ENCODE measurements at places on chromosomes 12 and 14.

DNA sequence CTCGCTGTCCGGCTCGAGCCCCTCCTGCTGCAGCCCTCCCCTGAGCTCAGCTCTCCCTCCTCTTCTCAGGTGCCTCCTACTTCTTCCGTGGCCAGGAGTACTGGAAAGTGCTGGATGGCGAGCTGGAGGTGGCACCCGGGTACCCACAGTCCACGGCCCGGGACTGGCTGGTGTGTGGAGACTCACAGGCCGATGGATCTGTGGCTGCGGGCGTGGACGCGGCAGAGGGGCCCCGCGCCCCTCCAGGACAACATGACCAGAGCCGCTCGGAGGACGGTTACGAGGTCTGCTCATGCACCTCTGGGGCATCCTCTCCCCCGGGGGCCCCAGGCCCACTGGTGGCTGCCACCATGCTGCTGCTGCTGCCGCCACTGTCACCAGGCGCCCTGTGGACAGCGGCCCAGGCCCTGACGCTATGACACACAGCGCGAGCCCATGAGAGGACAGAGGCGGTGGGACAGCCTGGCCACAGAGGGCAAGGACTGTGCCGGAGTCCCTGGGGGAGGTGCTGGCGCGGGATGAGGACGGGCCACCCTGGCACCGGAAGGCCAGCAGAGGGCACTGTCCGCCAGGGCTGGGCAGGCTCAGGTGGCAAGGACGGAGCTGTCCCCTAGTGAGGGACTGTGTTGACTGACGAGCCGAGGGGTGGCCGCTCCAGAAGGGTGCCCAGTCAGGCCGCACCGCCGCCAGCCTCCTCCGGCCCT is 22.8 kb downstream of the MMP17 start:
- no peak for DNase-seq

DNA sequence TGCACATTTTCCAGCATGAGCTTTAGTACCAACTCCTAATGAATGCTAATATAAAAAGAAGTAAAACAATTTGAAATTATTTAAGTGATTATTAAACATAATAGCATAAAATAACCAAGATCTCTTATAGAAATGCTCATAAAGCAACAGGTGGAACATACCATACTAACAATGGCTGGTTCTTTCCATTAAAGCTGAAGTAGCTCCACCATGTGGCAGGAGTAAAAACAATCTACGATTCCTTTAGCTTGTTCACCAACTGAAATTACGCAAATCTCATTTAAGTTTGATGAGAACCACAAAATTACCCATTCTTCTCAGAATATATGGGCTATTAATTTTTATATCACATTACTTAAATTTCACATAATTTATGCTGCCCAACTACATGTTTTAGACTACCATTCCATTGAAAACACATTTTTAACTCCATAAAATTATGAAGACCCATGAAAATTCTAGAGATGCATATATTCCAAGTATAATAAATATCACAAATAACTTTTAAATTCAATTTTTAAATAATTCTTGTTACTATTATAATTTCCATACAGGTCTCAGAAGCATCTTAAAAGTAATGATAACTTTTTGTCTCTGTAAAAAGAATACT is 213.6 kb downstream of the DAD1 start:
- DNase-seq: no peak

DNA sequence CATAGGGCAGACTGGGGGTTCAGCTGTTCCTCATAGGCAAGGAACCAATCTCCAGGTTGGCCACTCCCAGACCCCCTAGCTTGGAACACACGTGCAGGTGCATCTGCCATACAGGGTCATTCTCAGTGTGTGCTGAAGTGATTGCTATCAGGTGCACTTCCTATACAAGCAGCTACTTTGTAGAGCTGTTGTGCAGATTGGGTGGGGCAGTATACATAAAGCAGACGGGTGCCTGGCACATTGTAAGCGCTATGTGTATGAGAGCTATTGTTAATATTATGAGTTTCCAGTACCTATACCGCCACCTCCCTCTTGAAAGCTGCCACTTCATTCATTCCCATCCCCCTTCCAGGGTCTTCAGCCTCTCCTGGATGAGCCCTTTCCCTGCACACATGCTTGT is 17.3 kb downstream of the IRF2BPL start:
- DNase-seq: no peak

DNA sequence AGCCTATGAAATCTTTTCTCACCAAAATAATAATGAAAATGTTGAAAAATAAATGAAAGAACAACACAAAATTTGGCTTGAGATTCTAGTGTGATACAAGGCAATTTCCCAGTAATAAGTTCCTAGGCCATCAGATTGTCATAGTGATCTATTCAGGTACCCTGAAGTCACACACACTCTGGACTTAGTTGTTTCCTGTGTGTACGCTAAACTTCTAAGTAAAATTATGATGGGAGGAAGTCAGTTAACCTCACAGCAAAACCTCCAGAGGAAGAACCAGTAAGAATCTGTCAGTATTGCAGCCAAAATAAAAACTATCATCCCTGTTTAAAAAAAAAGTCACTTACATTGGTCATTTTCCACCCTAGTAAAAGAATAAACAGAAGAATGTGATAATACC is 81.9 kb downstream of the DBX2 start:
- DNase-seq: no peak

- peak; percentile 96 for DNase-seq
These were observed 22.8 kb downstream of the ATF1 start for GRCh38 chr12:50786498-50787231.

DNA sequence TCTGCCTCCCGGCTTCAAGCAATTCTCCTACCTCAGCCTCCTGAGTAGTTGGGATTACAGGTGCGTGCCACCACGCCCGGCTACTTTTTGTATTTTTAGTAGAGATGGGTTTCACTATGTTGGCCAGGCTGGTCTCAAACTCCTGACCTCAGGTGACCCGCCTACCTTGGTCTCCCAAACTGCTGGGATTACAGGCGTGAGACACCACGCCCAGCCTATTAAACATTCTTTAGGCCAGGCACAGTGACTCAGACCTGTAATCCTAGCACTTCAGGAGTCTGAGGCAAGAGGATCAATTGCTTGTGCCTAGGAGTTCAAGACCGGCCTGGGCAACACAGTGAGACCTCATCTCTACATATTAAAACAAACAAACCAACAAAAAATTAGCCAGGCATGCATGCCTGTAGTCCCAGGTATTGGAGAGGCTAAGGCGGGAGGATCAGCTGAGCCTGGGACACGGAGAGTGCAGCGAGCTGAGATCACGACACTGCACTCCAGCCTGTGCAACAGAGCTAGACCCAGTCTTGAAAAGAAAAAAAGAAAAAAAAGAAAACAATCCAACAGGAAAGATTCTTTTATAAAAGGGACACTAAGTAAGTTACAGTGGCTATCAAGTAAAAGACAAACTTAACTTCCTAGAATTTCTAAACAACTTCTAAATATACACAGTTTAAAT is 70.2 kb downstream of the HECTD1 start:
- DNase-seq: no peak

DNA sequence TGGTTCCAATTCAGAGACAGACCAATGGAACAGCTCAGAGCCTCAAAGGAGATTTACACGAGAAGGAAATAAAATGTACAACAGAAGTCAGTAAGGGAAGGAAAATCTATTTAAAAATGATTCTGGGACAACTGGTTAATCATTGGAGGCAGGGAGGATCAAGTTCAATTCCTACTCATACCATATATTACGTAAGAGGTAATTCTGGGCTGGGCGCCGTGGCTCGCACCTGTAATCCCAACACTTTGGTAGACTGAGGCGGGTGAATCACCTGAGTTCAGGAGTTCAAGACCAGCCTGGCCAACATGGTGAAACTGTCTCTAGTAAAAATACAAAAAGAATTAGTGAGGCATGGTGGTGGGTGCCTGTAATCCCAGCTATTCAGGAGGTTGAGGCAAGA is 36.7 kb upstream of the PITPNM2 start:
- no peak for DNase-seq

- DNase-seq: no peak
These were observed 1541.7 kb upstream of the FLRT2 start for GRCh38 chr14:83988275-83988674.

- DNase-seq: no peak
These were observed 96.6 kb downstream of the NKX2-1 start for GRCh38 chr14:36423430-36423829.

DNA sequence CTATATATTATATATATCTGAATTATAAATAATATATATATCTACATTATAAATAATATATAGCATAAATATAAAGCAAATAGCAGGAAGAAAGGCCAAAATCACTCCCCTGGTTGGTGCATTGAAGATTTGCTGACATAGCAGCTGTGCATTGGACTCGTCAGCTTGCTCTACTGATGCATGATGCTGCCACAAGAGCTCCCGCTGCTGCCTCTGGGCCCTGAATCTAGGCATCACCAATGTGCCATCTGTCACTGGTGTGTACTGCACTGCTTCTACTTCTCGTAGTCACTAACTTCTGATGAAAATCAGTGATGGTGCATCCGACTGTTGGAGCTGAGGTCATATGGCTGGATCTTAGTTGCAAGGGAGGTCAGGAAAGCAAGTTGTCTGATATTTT is 205.0 kb downstream of the ADAMTS20 start:
- no peak for DNase-seq

DNA sequence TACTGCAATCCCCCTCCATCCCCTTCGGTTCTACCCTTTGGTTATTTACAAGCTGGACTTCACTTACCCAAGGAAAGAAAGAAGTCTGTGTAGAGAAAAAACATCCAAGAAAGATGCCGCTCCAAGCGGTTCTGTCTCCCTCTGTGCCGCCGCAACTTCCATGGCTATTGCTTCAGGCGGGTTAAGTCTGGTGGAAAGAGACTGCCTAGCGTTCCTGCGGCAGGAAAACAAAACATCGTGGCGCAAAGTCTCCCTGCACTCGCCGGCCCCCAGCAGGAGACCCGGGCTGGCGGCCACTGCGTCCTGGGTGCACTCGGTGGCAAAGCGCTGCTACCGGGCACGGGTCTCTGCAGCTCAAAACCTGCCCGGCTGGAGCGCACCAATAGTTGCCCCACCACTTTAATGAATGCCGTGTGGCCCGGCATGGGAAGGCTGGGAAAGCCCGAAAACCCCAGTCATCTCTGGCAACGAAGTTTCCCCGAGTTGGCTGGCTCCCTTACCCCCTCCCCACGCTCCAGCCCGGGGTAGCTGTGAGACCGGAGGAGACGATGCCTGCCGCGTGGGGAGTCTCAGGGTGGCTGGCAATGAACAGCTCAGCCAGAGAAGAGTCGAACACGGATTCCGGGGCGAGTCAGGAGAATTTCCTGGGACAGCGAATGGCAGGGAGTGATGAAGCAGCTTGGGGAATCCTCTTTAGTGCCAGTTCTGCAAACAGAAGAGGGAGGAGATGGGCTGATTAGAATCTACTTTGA is 3.5 kb upstream of the KCNK10 start:
- no peak for DNase-seq

GRCh38 chr12:58907391-58907790 is 12.9 kb downstream of the LRIG3 start:
- DNase-seq: no peak

DNA sequence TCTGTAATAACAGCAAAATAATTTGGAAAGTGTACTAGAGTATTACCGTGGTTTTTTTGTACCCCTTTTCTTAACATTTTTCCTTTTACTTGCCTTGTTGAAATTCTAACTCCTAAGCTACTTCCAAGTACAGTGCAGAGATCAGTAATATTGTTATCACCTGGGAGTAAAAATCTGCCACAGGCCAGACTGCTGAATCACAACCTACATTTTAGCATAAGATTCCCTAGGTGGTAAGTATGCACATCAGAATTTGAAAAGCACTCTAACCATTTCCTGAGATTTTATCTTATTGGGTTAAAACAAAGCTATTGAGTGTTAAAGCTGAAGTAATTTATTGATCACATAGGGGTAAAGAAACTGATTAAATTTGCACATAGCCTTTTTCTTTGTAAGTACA is 55.2 kb upstream of the KCNH3 start:
- no peak for DNase-seq

GRCh38 chr12:32983332-32983731 is 86.8 kb upstream of the PKP2 start:
- no peak for DNase-seq

DNA sequence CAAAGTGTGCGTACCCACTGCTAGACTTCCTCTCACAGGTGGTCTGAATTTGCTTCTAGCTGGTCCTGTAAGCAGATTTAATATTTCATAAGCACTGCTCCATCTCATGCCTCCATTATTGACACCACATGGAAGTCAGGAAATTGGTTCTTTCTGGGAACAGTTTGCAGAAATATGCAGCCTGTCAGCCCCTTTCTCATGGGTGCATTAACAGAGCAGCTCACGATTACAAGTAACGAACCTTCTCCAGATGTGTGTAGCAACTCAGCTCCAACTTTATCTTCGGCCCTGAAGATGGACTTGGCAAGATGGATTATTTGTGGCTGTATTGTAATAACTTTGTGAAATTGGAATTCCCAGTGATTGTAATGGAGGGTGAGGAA is 214.5 kb upstream of the DDHD1 start:
- no peak for DNase-seq

DNA sequence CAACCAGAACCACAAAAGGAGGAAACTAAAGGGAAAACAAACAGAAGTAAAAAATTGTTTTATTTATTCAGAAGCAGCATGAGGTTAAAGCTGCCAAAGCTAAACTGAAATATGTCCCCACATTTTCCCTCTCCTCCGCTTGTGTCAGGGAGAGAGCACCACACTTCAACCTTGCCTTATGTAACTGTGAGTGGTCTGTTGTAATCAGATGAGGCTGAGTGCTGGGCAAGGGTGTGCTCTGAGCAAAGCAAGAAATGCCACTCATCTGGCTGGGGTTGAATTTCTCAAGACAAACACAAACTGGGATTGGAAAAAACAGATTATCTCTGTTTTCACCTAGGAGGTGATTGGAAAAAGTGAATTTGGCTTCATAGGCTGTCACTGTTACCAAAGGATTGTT is 12.2 kb downstream of the CAPZA3 start:
- DNase-seq: no peak

DNA sequence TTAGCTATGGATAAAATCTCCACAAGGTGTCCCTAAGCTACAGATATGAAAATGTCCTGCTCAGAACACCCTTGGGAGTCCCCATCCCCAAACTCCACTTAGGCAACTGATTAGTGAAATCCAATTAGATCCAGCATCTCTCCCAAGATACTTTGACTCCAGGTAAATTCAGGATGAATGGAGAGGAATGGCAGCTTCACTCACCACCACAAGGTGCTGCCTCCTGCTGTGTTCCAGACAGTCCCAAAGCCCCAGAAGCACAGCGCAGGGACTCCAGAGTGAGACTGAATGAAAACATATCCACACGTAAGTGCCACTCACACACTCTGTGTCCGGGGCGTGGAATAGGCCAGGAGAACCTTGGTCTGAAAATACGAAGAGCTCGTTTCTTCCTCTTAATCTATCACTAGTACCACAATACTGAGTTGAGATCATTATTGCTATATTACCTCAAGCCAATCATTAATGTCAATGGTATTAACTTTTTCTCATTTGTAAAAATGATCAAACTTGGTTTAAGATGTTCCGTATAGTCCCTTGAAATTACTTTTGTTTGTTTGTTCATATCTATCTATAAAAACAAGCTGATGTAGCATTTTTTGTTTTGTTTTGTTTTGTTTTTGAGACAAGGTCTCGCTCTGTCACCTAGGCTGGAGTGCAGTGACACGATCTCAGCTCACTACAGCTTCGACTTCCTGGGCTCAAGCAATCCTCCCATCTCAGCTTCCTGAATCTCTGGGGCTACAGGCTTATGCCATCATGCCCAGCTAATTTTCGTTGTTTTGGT is 70.0 kb upstream of the BICD1 start:
- DNase-seq: no peak
